ENCODE measurements at places on chromosomes 7 and 10.

GRCh38 chr10:3105166-3105565 is 37.8 kb downstream of the PFKP start:
- H3K36me3 ChIP-seq: peaks cover 27% of the 10 kb centered on the region
- H3K27ac ChIP-seq: no peak overlapping the region
- no peak overlapping the region for H3K4me3 ChIP-seq
- peaks cover 5% of the 10 kb centered on the region for H3K27me3 ChIP-seq
- peaks cover 5% of the 10 kb centered on the region for H3K4me1 ChIP-seq

- no peak for DNase-seq
- H3K4me3 ChIP-seq: no peak overlapping the region
- no peaks in the 10 kb centered on the region for H3K27me3 ChIP-seq
- no peaks in the 10 kb centered on the region for H3K36me3 ChIP-seq
- no peak overlapping the region for H3K27ac ChIP-seq
These were observed 147.8 kb downstream of the ELAPOR2 start for GRCh38 chr7:86911659-86912058.

DNA sequence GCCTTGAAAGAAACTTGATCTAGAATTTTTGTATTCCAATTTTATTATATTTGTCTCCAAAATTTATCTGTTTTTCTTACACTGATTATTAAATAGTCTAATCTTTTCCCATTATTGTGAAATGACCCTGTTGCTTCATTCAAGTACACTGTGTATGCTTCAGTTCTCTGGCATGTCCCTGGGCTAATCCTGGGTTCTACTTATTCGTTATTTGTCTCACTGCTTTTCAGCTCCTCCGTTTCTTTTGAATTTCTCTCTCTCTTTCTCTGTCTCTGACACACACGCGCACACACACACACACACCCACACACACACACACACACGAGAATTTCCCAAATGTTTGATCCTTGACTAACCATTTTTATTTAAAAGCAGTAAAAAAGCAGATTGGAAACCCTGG is 768.6 kb downstream of the NRG3 start:
- no peak for DNase-seq
- H3K36me3 ChIP-seq: no peaks in the 10 kb centered on the region
- no peaks in the 10 kb centered on the region for H3K27me3 ChIP-seq
- H3K27ac ChIP-seq: no peak overlapping the region
- H3K4me3 ChIP-seq: no peak overlapping the region

DNA sequence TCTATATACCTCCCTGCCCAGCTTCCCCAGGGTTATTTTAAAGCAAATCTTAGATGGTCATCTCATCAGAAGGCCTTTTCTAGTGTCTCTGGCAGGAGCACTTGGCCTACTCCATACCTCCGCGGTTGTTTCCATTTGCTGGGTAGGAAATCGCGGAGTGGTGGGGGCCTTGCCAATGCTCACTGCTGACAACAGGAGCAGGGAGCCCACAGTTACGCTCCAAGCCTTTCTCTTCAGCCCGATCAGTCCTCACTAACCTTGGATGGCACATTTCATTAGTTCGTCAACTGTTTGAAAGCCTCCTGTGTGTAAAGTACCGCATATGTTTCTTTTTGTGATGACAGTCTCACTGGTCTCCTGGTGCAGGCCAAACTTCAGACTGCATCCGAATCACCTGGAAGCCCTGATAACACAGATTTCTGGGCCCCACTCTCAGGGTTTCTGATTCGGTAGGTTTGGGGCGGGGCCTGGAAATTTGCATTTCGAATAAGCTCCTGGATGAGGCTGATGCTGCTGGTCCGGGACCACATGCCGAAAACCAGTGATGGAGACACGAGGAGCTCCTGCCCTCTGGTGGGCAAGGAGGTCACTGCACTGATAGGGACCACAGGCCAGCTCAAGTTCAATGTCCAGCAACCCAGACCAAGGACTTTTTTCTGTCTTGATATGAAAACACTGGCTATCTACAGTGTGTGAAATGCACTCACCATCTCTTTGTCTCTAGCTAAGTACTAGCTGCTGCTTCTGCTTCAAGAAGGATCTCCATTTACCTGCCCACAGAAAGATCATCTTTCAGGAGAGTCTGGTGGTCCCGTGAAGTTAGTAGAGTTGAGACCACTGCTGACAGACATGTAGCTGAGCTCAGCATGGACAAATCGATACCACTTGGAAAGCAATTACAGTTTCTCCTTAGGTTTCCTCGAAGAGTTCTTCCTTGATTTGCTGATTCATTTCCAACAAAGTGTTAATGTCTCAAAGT is 14.0 kb downstream of the LRGUK start:
- H3K27me3 ChIP-seq: no peaks in the 10 kb centered on the region
- no peak overlapping the region for H3K27ac ChIP-seq
- no peaks in the 10 kb centered on the region for H3K36me3 ChIP-seq
- H3K4me3 ChIP-seq: no peak overlapping the region

DNA sequence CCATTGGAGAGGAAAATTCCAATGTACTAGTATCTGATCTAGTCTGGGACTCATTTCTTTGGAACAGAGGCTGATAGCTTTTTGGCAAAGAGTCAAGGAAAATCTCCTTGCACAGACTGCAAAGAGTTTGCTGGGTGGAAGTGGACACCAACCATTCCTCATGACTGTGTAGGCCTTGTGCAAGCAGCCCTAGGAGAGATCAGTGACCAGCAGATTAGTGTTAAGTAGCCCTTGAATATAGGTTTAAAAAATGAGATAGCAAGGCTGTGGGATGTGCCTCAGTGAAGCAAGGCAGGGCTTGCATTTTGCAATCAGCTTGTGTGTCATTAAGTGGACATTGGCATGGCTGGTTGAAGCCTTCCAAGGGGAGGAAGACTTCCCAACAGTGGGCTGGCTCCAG is 341.6 kb downstream of the PLXNA4 start:
- no peak overlapping the region for H3K4me3 ChIP-seq
- no peaks in the 10 kb centered on the region for H3K36me3 ChIP-seq
- H3K27ac ChIP-seq: no peak overlapping the region
- no peak for DNase-seq

DNA sequence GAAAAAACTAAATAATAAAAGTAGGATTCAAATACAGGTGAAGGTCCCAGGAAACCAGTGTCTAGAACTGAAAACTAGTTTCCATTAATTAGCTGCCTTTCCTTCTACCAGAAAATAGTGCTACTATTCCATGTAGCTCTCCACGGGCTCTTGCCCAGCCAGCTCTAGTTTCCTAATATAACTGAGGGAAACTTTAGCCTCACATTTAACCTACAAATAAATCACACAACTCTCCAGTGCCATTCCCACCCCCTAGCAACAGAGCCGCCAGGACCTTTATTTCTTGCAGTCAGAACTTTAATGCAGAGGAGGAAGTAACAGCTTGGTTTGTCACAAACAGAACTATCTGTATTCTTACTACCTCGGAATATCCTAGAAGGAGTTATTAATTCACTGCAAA is 10.3 kb downstream of the TOMM7 start:
- no peaks in the 10 kb centered on the region for H3K27me3 ChIP-seq
- H3K4me1 ChIP-seq: peaks cover 9% of the 10 kb centered on the region
- no peak for DNase-seq
- H3K27ac ChIP-seq: peak overlapping the region; percentile 50

DNA sequence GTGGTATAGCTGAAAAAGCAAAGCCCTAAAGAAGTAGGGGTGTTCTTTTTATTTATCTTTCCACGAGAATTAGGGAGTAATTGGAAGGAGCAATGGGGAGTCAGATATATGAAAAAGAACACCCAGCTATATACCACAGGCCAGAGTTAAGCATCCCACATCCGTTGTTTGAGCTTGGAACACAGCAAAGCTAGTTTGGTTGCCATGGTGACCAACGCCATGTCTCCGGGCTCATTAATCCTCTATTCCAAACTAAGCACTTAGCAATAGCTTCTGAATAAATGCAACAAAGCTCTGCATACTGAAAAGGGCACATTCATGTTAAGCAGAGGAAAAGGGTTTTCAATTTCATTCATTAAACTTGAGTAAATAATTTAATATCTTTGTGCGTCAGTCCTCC is 23.5 kb downstream of the ASB4 start:
- peak; percentile 40 for DNase-seq
- no peaks in the 10 kb centered on the region for H3K36me3 ChIP-seq
- H3K27ac ChIP-seq: no peak overlapping the region
- no peaks in the 10 kb centered on the region for H3K4me1 ChIP-seq

- no peak overlapping the region for H3K27ac ChIP-seq
- peaks cover 14% of the 10 kb centered on the region for H3K36me3 ChIP-seq
- peaks cover 16% of the 10 kb centered on the region for H3K27me3 ChIP-seq
- no peak for DNase-seq
- H3K4me1 ChIP-seq: peaks cover 65% of the 10 kb centered on the region
- peak overlapping the region; percentile 98 for H3K4me3 ChIP-seq
These were observed 3.1 kb downstream of the SH3PXD2A start for GRCh38 chr10:103852189-103852711.

GRCh38 chr10:69372126-69372980 is 44.4 kb downstream of the TACR2 start:
- no peak overlapping the region for H3K27ac ChIP-seq
- H3K36me3 ChIP-seq: peaks cover 61% of the 10 kb centered on the region
- H3K4me3 ChIP-seq: no peak overlapping the region
- peaks cover 29% of the 10 kb centered on the region for H3K4me1 ChIP-seq
- H3K27me3 ChIP-seq: peaks cover 14% of the 10 kb centered on the region

DNA sequence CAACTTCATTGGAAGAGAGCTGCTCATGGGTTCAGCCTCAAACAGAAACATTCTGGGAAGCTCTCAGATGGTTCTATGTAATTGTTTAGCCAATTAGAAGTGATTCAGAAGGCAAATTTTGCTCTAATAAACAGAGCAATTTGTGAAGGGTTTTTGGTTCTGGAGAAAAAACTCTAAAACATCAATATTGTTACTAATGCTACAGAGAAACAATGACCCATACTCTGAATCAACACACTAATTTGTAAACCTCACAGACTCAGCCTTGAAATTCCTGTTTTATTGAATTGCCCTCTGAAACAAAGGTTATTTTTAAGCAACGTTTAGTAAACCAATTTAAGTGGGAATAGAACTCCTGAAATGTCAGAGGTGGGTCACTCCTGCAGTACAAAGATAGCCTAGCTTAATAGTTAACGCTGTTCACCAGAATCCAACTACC is 171.6 kb upstream of the SVIL start:
- H3K27ac ChIP-seq: no peak overlapping the region
- peaks cover 35% of the 10 kb centered on the region for H3K4me1 ChIP-seq
- H3K4me3 ChIP-seq: no peak overlapping the region
- no peaks in the 10 kb centered on the region for H3K27me3 ChIP-seq

- no peak for DNase-seq
- H3K36me3 ChIP-seq: peaks cover 8% of the 10 kb centered on the region
- H3K4me3 ChIP-seq: no peak overlapping the region
- H3K4me1 ChIP-seq: peaks cover 60% of the 10 kb centered on the region
- peaks cover 10% of the 10 kb centered on the region for H3K27me3 ChIP-seq
- H3K27ac ChIP-seq: no peak overlapping the region
These were observed 102.4 kb upstream of the GJD4 start for GRCh38 chr10:35502692-35503091.

- peaks cover 13% of the 10 kb centered on the region for H3K27me3 ChIP-seq
- H3K36me3 ChIP-seq: peaks cover 4% of the 10 kb centered on the region
- DNase-seq: peak; percentile 47
- H3K4me1 ChIP-seq: peaks cover 35% of the 10 kb centered on the region
These were observed 437.4 kb upstream of the GALNT17 start for GRCh38 chr7:70694434-70694970.

DNA sequence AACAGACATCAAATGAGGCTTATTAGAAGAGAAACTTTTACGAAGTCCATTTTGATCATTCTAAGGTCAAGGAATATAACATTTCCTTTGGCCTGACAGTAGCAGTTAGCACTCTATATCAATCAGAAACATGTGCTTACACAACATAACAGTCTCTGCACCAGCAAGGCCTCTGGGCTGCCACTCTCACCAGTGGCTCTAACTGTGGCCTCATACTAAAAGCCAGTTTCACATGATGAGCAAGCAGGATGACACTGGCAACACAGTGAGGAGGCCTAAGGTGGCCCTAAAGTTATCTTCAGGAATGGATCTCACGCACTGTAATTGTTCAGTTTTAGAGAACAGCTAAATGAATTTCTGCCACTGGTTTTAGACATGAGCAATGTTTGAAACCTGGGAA is 126.8 kb downstream of the COBL start:
- no peak overlapping the region for H3K27ac ChIP-seq
- H3K27me3 ChIP-seq: peaks cover 3% of the 10 kb centered on the region

DNA sequence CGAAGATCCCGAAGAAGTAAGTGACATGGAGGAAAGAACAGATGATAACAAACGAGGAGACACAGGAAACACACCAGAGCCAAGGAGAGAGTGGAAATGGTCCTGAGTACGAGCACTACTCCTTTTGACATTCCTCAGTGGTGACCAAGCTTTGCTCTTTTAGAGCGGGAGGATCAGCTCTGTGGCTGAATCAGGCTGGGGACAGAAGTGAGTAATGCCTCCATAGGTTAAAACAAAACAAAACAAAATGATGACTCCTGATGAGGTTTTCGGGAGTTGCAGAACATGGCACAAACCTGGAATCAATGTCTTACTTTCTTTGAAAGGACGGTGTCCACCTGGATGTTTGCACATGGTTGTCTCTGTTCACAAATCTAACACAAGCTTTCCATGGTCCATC is 30.3 kb upstream of the TCF7L2 start:
- DNase-seq: no peak
- peaks cover 4% of the 10 kb centered on the region for H3K4me1 ChIP-seq
- no peak overlapping the region for H3K27ac ChIP-seq
- H3K27me3 ChIP-seq: peaks cover 5% of the 10 kb centered on the region
- no peak overlapping the region for H3K4me3 ChIP-seq

DNA sequence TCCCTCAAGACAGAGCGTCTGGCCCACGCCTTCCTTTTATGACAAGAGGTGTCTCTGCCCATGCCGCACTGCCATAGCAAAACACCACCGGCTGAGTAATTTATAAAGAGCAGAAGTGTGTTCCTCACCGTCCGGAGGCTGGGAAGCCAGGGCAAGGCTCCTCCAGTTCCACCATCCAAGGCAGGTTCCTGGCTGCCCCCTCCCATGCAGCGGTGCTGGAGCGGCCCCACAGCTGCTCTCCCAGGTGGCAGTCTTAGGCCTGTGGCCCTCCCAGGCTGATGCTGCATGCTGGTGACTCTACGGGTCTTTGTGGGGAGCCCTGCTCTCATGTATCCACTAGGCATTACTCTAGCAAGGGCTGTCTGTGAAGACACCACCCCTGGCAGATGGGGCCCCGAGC is 113.1 kb downstream of the TCERG1L start:
- no peaks in the 10 kb centered on the region for H3K4me1 ChIP-seq
- H3K27me3 ChIP-seq: peaks cover 22% of the 10 kb centered on the region
- H3K36me3 ChIP-seq: peaks cover 25% of the 10 kb centered on the region
- H3K4me3 ChIP-seq: no peak overlapping the region
- DNase-seq: no peak

DNA sequence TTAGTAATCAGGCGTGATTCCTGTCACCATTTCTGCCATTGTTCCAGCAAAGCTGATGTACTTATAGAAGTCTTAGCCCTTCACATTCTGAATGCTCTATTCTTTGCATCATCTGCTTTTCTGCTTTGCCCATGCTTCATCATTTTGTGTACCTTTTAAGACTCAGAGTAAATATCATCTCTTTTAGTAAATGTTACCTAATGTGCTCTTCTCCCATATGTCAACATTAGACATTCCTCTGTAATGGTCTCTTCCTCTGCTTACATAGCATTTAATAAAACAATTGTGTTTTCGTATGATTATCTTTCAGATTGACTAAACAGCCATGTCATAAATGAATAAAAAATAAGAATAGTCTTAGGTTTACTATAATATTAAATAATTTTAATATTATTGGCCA is 719.6 kb upstream of the GRM3 start:
- H3K27ac ChIP-seq: no peak overlapping the region
- H3K27me3 ChIP-seq: no peaks in the 10 kb centered on the region
- no peaks in the 10 kb centered on the region for H3K4me1 ChIP-seq

Measured in endothelial cell (in vitro differentiated cells).